ENCODE measurements at places on chromosomes 4 and X. TPM values are rescaled to one million over a fixed set of nuclear protein-coding genes. Genes with fewer than 3 reads are reported as not detected.

The CT55 gene
- not detected for total RNA-seq

DNA sequence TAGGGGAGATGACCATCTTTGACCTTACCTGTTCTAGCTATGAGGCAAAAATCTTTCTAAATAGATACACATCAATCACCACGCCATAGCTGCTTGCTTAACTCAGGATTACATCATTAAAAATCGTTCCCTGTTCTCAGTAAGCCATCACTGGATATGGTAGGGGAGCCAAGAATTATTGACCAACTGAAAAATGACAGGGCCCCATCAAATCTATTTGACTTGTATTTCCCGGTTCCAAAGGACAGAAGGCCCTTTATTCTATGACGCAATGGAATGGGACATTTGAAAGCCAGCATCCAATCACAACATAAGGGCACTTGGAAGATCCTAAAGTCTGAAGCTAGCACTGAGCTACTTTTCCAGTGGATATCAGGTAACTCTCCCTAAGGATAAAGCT, 75.6 kb upstream of the NOCT start:
- no peak for DNase-seq

DNA sequence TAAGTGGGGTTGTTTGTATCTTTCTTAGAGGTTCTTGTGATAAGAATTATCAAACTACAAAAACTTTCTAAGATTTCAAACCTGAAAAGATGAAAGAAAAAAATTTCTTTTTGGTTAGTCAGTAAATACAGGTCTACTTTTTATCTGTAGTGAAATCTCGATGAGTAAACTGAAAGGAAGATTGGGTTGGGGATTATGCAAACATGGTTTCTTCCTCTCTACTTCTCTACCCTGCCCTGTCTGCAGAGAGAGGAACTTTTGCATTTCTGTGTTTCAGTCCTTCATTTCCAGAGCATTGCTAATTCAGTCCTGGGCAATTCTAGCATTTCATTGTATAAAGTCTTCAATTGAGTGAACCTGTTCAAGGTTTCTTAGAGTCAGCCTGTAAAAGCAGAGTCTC, 51.6 kb upstream of the IL2 start:
- DNase-seq: no peak

- no peak for DNase-seq
Observed at GRCh38 chr4:52711834-52712250, 39.4 kb downstream of the ERVMER34-1 start.

- no peak for DNase-seq
Observed at GRCh38 chr4:102342404-102343074, 2.7 kb downstream of the SLC39A8 start.

The HHIP gene
- total RNA-seq: 1.6 TPM

GRCh38 chr4:152961014-152961772, 25.1 kb downstream of the FHDC1 start:
- no peak for DNase-seq

GRCh38 chrX:73987166-73987565, 316.8 kb upstream of the ZCCHC13 start:
- DNase-seq: no peak

GRCh38 chr4:77263247-77263646, 106.2 kb downstream of the CCNG2 start:
- DNase-seq: no peak

DNA sequence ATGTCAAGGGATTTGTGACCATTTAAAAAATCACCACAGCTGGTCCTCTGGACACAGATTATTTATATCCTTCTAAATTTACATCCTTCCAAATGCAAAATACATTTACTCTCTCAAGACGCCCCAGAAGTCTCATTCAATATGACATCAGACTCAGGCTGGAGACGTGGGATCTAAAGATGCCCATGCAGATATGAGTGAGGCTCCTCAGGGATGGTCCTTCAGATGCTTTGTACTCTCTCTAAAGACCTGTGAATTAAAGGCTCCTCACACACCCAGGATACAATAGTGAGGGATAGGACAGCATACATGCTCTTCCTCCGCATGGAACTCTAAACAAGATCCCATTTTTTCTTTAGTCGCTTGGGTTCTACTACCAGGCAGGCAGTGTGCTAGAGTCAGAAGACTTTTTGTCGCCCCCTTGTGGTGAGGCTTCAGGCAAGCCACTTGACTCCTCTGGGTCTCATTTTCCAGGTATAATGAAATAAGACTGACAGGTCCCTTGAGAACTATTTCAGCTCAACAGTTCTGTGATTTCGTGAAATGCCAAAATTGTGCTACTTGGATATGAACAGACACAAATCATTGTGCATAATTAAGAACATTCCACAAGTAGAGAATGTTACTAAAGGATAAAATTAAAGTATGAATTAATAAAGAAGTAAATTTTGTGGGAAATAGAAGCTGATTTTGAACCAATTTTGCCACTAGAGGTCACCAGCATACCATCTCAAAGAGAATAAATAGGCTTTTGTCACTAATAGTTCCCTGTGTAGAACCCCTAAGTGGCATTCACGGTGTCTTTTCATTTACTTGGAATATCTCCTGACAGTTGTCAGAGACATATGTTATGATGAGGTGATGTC, 13.7 kb upstream of the SCOC start:
- peak; percentile 81 for DNase-seq

DNA sequence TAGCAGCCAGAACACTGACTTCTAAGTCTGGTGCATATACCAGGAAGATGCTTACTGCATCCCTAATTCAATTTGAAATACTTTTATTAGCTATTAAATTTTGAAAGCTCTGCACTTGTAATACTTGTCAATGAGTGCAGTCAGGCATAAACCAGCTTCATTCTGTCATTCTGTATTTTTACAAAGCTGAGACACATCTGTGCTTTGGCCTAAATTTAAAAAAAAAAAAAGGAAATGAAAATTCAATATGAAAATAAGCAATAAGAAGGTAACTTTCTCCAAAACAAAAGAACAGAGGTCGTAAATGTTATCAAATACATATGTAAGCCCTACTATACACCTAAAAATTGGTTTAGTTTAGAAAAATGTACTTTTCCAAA, 7.0 kb downstream of the SMIM14 start:
- no peak for DNase-seq

GRCh38 chrX:11791537-11791936, 33.5 kb downstream of the MSL3 start:
- no peak for DNase-seq

The CPLX1 gene
- 0.93 TPM for total RNA-seq

DNA sequence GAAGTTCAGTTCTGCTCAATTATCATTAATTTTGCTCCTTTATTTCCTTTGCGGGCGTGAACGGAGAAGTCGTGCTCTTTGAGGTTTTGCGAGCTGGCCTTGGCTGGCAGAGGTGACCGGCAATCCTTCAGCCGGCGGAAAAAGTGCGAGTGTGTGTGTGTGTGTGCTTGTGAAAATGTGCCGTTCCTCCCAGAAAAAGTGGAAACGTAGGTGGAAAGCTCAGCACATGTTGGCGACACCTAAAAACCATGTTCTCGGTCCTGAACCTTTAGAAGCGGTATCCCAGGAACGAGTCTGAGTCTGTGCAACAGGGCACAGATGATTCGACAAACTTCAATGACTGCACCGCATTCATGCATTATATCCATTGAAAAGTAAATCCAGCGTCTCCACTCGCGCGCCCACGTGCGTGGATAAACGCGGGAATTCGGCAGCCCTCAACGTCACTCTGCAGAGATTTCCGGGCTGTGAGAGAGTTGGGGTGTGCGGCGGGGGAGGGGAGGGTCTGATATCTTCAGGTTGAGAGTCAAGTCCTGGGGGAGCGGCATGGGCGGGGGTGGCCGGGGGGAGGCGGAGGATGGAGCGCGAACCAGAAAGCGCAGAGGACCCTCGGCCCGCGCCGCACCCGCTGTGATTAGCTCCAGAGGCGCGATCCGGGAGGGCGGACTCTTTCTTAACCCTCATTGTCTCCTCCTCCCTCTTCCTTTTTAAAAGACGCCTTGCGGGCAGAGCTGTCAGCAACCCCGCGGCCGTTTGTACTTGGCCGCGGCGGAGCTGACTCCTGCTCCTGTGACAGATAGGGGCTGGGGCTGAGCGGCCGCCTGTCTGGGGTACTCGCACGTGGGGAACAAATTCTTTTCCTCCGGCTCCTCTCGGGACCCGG, at the start of gene SHISA3:
Gene SHISA3 (plus strand): TSS at position 737 of the 883 bp plus-strand sequence. CDS start 569 bp downstream, outside the sequence.
- peak; percentile 2 for DNase-seq

GRCh38 chr4:27013012-27013411, 152.4 kb downstream of the STIM2 start:
- no peak for DNase-seq

DNA sequence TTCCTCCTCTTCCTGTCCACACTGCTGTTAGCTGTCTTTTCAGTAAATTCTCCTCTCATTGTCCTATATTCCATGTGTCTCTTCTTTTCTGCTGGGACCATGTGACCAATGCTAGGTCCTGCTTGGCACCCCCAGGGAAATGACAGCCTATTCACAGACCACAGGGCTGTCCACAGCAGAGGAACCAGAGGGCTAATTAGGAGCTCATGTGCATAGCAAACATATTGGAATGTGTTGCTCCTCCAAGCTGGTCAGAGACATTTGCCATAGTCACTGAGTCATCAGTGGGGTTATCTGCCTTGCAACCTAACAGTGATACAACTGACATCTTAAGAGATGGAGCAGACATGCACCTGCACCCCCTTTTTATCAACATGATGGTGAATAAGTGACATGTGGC, 67.9 kb upstream of the PUDP start:
- no peak for DNase-seq

DNA sequence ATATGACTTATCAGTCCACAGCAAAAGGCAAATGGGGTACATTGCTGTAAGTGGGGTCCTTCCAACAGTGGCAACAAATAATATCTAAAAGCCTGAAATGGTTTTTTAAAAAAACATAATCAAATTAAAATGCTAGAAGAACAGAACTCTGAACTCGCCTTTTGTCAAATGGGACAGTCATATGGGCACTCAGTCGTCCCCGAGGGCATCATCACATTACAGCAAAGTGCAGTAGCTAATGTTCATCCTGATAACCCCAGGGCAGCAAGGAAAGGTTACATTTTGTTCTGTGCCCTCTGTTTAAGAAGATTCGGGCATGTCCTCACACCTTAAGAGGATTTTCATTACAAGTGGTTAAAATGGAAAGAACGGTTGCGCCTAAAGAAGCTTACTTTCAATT, 997.9 kb upstream of the TENM3 start:
- DNase-seq: no peak

GRCh38 chr4:113960684-113961321, 18.6 kb downstream of the ARSJ start:
- DNase-seq: no peak

DNA sequence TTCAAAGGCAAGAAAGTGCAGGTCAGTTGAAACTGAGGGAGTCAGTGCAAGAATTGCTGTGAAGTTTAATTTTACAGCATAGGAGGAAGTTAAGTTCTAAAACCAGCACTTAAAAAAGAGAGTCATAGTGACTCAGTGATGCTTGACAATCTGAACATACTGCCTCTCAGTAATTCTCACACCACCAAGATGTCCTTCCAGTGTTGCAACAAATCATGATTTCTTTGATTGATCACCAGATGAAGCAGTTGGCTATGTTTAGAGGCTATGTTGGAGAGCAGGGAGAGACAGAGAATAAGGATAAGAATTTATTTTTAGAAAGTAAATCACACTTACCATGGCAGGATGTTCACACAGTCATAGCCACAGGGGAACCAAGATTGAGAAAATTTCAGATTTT, 13.2 kb downstream of the TRIM2 start:
- no peak for DNase-seq

The CFP gene
- total RNA-seq: 1.2 TPM

The DCX gene
- not detected for total RNA-seq

- DNase-seq: no peak
Observed at GRCh38 chr4:10061650-10062415, 40.5 kb upstream of the SLC2A9 start.

- no peak for DNase-seq
Observed at GRCh38 chrX:147899379-147900114, 12.2 kb upstream of the FMR1 start.

DNA sequence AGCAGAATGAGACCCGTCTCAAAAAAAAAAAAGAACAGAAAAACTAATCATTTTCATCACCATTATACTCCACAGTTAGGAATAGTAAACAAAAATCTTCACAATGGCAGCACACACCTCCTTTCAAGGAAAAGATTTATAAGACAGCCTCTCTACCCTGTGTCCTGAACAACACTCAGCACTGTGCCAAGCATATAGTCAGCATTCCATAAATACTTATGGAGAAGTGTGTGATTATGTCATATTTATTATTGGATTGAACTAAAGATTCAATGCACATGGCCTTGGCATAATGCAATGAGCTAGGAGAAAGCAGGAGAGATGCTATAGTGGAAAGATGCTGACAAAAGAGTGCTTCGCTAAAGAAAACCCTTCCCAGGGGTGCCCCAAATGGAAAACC, 52.6 kb downstream of the FAM114A1 start:
- DNase-seq: no peak

The COL4A5 gene
- total RNA-seq: 19.8 TPM

- DNase-seq: no peak
Observed at GRCh38 chr4:87044511-87045233, 109.9 kb downstream of the AFF1 start.

GRCh38 chr4:7647600-7648543, 213.1 kb upstream of the PSAPL1 start:
- DNase-seq: no peak

DNA sequence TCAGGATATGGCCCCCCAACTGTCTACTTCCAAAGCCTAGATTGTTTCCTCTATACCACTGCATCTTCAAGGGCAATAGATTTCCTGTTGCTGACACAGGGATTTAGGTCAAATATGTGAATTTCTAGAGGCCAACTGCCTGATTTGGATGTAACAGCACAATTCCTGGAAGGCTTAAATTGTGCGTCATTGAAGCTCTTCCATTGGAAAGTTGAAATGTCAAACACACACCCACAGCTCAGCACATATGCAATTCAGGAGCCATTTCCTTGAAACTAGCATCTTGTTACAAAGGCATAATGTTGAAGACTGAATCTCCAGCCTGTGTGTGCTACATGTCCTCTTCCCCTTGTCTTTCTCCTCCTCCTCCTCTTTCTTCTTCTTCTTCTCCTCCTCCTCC, 158.6 kb downstream of the STK32B start:
- DNase-seq: no peak

The EDA2R gene
- not detected for total RNA-seq

GRCh38 chr4:11131491-11131890, 297.2 kb downstream of the HS3ST1 start:
- no peak for DNase-seq

The SSX2 gene
- total RNA-seq: not detected

- DNase-seq: no peak
Observed at GRCh38 chr4:126647756-126648397, 984.9 kb upstream of the INTU start.

DNA sequence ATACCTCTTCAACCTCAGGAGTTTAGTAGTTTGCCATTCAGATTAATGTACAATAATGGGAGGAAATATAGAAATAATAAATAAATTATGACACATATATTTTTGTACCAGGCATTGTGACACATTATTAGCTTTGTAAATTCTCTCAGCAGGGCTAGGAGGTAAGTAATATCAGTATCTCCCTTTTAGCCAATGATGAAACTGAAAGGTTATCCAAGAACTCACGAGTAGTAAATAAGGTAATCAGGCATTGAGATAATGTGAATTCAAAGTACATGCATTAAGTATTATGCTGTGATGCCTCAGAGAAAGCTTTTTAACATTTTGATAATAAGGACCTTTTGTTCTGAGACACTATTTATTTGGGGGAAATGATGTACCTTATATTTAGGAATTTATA, 5.3 kb upstream of the ARAP2 start:
- no peak for DNase-seq
